ENCODE measurements at places on chromosomes 6 and 20.

DNA sequence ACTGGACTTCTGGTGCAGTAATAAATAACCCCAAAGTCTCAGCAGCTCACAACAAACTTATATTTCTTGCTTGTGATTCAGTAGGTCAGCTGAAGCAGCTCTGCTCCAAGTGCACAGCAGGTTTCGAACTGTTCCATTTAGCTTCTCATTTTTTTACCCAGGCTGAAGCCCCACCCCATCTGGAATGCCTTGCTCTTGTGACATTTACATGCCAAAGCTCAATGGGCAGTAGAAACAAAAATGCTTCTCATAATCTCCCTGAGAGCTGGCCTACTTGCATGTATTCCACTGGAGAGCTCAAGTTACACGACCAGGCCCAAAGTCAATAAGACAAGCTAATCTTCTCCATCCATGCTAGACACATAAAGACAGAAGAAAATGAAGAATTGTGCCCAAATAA lies 165.2 kb downstream of the HAO1 start:
- no peak for DNase-seq

DNA sequence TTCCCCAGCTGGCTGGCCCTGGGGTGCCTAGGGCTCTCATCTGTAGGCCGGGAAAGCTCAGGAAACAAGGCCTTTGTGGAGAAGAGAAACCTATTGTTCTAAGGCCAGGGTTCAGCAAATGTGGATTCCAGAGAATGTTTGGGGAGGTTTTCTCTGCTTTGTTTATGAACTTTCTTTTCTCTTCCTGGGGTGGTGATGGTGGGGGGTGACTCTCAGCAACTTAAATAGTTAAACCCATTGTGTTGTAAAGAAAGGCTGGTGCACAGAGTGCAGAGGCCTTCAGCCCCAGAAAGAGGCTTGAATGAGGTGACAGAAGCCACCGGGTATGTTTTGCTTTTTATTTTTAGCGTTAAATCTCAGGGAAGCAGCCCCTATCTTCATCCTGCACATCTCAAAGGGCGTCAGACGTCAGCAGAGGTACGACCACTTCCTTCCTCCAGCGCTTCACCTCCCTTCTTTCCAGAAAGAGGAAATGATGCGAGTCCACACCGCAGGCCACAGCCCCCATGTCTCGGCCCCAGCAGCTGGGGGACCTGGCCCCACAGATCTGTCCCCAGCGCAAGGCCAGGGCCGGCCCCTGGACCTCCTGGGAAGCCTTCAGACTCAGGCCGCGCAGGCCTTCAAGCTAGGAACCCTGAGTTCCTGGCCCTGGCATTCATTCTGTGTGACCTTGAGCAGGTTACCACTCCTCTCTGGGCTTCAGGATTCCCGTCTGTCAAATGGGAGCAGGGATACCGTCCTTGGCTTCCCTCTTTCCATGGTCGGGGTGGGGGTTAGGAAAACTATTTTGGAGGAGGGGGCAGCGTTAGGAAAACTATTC lies 605 bp upstream of the PPP1R16B start:
- DNase-seq = peak; percentile 58

GRCh38 chr20:7691647-7692269 lies 248.5 kb downstream of the HAO1 start:
- no peak for DNase-seq

DNA sequence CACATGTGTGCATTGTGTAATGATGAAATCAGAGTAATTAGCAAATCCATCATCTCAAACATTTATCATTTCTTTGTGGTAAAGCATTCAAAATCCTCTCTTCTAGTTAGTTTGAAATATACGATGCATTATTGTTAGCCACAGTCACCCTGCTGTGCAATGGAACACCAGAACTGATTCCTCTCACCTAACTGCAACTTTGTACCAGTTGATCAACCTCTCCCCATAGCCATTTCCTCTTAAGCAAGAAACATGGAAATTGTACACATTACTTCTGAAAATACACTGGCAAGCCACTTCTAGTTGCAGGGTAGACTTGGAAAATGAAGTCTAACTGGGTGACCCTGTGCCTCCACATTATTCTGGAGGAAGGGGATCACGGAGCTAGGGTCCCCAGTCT lies 58.1 kb upstream of the ESR1 start:
- no peak for DNase-seq

DNA sequence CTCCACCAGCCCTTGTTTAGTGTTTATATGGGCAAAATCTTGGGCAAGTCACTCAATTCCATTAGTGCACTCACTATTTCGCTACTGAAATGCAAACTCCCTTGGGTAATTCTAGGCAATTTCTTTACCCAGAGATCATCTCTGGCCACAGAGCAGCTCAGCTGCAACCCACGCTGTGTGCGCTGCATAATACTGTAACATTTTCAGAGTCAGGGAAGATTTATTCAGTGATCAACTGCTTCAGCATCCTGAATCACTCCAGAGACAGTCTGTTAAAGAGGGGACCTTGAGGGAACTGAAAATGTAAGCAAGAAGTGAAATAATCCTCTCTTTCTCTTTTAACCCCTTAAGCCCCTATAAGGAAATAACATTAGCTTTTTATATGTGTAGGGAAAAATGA lies 189.6 kb upstream of the FBXL4 start:
- no peak for DNase-seq
